T-cell (primary cell): ENCODE measurements at places on chromosomes 2 and 18. TPM values are rescaled to one million over a fixed set of nuclear protein-coding genes. Genes with fewer than 3 reads are reported as not detected.

- DNase-seq: no peak
These were observed 40.7 kb downstream of the SLC9A2 start for GRCh38 chr2:102660070-102660469.

The CTAGE1 gene
- total RNA-seq: not detected

GRCh38 chr18:21099442-21099841 is 12.2 kb downstream of the ROCK1 start:
- DNase-seq: no peak

The SERPINB12 gene
- total RNA-seq: not detected

The WNT10A gene
- 7.7 TPM for total RNA-seq

The COL3A1 gene
- total RNA-seq: not detected

The THSD7B gene
- total RNA-seq: not detected
